Fibroblast of the aortic adventitia (primary cell): ENCODE measurements at places on chromosomes 4 and X. TPM values are rescaled to one million over a fixed set of nuclear protein-coding genes. Genes with fewer than 3 reads are reported as not detected.

UBE2K gene
- total RNA-seq: 22.7 and 27.7 TPM in 2 replicates

GABRB1 gene
- 1.4 TPM in 1 of 2 replicates, not detected in the other for total RNA-seq

TEX11 gene
- not detected in 2 replicates for total RNA-seq

PAK3 gene
- total RNA-seq: 0.90 and 3.7 TPM in 2 replicates

SYAP1 gene
- total RNA-seq: 15.9 and 39.9 TPM in 2 replicates

TKTL2 gene
- not detected in 2 replicates for total RNA-seq

CCSER1 gene
- under 0.01 TPM in 1 of 2 replicates, not detected in the other for total RNA-seq

NUDT11 gene
- total RNA-seq: 11.8 and 13.9 TPM in 2 replicates

WDR17 gene
- total RNA-seq: 2.6 and 3.1 TPM in 2 replicates

NEXMIF gene
- not detected in 2 replicates for total RNA-seq

TMEM271 gene
- total RNA-seq: not detected in 2 replicates

CDS1 gene
- total RNA-seq: 0.36 and 0.57 TPM in 2 replicates

SCD5 gene
- 18.0 and 22.8 TPM in 2 replicates for total RNA-seq

HMX1 gene
- not detected in 2 replicates for total RNA-seq

NMU gene
- total RNA-seq: not detected in 2 replicates

CSAG1 gene
- not detected in 2 replicates for total RNA-seq

ATOH1 gene
- total RNA-seq: not detected in 2 replicates

AKAP4 gene
- total RNA-seq: under 0.01 TPM in 1 of 2 replicates, not detected in the other

MAB21L2 gene
- 0.63 TPM in 1 of 2 replicates, not detected in the other for total RNA-seq

RTL9 gene
- total RNA-seq: 1.5 TPM in 1 of 2 replicates, not detected in the other

DUSP21 gene
- not detected in 2 replicates for total RNA-seq

FMR1NB gene
- total RNA-seq: not detected in 2 replicates

FAAH2 gene
- total RNA-seq: under 0.01 TPM in 1 of 2 replicates, not detected in the other
